Fibroblast of skin of right quadriceps (primary cell): ENCODE measurements at places on chromosomes 3 and 15.
A peak's percentile ranks its signal among the peaks of the same experiment; 100 is the strongest.

DNA sequence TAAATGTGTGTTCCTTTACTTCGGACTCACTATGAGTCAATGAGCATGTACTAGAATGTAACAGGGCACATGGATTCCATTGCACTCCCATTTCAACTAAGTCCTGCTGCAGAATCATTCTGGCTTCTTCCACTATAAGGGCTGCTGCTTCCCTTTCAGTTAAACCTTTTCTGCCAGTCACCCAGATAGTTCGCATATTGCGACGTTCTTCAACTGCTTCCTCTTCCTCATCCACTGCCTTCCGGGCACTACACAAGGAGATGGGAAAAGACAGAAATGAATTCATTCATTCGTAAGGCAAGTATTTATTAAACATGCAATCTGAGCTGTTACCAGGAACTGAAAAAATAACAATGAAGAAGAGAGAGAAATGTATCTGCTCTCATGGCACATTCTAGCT lies 55.6 kb downstream of the POLQ start:
- no peak for DNase-seq

- peak; percentile 50 for DNase-seq
These were observed 960 bp upstream of the KLF13 start for GRCh38 chr15:31325595-31326155.

- no peak for DNase-seq
These were observed 123.9 kb downstream of the TMCC1 start for GRCh38 chr3:129769616-129770015.

DNA sequence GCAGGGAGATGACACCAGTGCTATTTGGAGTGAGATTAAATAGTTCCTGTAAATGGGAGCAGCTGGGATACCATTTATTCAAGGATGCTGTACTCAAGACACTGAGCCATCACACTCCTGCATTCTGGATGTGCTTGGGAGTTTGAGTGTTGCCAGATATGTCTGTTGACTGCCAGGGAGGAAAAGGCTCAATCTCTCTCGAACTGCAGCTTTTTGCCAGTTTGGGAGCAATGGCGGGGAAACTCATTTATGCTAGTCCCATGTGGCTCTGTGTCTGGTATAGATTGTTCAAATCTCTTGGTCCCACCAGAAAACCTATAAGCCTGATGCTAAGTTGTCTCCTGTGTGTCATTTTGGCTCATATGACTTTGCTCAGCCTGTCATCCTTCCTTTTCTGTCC lies 363.6 kb downstream of the WDR72 start:
- no peak for DNase-seq

- DNase-seq, result peak; percentile 56
These were observed 236.8 kb downstream of the OPA1 start for GRCh38 chr3:193829781-193830180.

DNA sequence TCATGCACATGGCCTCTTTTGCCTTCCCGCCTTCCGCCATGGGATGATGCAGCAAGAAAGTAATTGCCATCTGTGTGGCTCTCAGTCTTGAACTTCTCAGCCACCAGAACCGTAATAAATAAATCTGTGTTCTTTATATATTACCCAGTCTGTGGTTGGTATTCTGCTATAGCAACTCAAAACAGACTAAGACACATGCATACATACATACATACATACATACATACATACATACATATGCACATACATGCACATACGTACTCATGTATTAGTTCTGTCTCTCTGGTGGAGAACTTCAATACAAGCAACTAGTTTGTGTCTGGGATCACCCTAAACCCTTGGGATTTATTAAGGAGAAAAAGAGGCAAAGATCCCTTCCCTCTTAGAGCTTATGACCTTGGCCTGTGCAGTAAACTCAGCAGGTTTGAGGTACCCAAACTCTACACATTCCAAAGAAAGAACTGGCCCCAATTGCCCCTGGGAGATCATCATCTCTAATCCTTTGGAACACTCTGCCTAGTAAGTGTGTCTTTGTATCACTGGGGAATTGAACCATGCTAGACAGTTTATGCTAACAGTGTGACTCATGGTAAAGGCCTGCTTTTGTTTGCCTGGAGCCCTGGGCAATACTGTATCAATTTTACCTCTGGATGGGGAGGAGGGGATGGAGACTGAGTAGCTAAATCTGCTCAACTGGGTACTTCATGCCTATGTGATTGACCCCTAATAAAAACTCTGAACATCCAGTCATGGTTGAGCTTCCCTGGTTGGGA lies 115.6 kb upstream of the LMCD1 start:
- DNase-seq, result peak; percentile 61

DNA sequence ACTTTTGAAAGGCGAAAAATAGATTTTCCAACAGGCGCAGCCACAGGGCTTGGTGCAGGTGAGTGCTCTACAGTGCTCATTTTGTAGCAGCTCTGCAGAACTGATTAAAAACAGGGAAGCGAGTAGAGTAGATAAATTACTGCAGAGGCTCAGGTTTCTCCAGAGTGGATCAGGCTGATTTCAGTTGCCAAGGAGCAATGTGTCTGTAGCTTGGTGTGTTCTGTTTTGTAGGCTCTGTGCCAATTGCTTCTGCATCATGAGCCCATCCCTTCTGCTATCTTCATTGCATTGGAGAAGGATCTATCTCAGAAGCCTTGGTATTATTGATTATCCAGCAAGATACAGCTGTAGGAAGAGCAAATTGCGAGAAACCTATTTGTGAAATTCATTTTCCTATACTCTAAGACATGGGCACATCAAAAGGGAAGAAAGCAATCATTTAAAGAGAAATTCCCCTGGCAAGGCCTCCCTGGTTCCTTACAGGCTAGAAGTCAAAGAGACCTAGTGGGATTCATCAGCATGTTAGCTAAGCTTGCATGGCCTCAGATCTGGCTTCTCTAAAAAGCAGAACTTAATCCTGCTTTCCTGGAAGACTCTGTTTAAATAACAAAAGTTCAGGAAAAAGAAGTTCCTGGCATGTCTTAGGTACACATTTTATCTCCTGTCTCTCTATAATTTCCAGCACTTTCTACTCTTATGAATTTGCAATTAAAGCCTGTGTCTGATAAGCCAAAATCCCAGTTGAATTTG lies 432.4 kb upstream of the ATP10A start:
- DNase-seq, result no peak

- DNase-seq, result no peak
These were observed 222.2 kb upstream of the BHLHE40 start for GRCh38 chr3:4756855-4757574.
